Hematopoietic multipotent progenitor cell treated with erythropoietin and hydrocortisone succinate and interleukin-3 and kit ligand, for 8 days (in vitro differentiated cells): ENCODE measurements at places on chromosomes 4 and X.

GRCh38 chr4:14768449-14768848 is 233.8 kb upstream of the CPEB2 start:
- DNase-seq: no peak

DNA sequence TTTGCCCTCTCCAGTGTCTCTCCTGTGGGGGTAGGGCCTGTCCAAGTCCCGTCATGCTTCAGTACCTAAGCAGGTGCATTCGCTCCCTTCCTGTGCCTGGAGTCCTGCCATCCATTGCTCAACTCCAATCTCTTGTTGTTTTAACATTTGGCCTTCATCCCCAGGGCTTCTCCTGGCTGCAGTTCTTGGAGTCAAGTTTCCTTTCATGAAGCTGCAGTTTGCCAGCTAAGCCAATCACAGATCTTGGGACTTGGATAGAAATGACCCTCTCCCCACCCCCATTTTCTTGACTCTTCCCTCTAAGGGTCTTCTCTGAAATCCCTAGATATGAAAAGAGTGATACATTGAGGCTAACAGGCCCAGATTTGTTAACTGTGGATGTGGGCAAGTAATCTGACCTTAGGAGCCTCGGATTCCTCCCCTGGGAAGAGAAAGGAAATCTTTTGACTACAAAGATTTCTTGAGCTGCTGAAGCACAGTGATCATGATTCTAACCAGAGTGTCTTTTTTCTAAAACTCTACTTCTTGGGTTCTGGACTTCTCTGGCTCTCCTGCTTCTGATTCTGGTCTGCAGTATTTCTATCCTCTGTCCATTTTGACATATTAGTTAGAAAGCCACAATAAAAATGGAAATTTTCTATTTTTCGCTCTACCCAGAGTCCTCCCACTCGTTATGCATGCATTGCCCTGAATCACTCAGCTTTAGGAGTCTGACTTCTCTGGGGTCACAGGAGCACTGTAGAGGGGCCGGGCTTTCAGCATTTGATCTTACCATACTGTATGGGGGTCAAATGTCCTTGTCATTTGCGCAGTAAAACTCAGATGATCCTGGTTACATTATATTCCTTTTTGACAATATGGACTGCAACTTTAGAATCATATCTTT is 61.0 kb downstream of the CHRNA9 start:
- no peak for DNase-seq

- no peak for DNase-seq
Observed at GRCh38 chr4:37981844-37982720, 21.9 kb downstream of the PTTG2 start.

DNA sequence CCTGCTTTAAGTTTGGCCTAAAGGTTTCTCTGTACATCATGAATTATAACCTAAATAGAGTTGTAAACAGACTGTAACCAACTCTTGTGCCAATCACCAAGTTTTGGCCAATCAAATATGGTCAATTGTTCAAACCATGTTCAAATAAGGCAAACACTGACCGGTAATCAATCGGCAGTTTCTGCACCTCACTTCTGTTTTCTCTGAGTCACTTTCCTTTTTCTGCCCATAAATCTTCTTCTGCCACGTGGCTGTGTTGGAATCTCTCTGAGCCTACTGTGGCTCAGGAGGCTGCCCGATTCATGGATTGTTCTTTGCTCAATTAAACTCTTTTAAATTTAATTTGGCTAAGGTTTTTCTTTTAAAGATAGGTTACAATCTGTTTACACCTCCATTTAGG is 16.5 kb upstream of the ENPP6 start:
- DNase-seq: no peak

GRCh38 chrX:14528629-14529289 is 577 bp upstream of the GLRA2 start:
- peak; percentile 34 for DNase-seq

- no peak for DNase-seq
Observed at GRCh38 chr4:48022192-48022799, 5.7 kb downstream of the NIPAL1 start.

DNA sequence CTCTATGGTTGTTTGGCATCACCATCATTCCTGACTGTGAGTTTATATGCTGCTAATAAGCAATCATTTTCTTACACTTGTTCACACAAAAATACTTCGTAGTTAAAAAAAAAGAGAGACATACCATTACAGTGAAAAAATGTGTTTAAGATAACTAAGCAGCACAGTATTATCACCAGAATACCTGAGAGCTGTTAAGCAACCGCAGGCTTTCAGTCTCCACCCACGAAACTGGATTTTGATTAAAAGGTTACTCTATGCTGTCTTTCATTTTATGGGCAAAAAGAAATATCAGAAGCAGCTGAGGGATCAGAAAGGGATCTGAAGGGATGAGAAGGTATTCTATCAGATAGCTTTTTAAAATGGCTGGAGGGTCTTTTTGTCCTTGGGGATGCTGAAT is 148.3 kb downstream of the NEK1 start:
- no peak for DNase-seq

GRCh38 chrX:149511081-149511480 is 6.0 kb upstream of the IDS start:
- no peak for DNase-seq

GRCh38 chrX:51461053-51462044 is 35.0 kb downstream of the NUDT11 start:
- DNase-seq: peak; percentile 18

DNA sequence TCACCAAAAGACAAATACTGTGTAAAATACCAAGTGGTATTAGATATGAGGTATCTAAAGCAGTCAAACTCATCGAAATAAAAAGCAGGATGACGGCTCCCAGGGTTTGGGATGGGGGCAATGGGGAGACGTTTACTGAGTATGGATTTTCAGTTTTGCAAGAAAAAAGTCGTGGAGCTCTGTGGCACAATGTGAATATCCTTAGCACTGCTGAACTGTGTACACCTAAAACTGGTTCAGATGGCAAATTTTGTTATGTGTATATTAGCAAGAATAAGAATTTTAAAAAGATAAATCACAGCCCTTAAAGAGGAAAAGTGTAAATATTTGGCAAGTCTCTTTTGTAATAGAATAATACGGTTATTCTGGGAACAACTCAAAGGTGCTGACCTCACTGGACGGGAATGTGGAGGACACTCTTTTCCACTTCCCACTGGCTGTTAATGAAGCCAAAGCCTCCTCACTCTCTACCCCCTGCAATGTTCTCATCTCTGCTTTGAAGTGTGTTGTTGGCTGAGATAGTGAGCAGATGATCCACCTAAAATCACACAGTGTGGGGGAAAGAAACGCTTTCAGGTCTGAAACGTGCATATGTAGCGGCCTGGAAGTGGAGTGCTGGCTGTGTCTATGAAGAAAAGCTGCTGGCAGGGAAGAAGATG is 49.2 kb downstream of the SEL1L3 start:
- no peak for DNase-seq

DNA sequence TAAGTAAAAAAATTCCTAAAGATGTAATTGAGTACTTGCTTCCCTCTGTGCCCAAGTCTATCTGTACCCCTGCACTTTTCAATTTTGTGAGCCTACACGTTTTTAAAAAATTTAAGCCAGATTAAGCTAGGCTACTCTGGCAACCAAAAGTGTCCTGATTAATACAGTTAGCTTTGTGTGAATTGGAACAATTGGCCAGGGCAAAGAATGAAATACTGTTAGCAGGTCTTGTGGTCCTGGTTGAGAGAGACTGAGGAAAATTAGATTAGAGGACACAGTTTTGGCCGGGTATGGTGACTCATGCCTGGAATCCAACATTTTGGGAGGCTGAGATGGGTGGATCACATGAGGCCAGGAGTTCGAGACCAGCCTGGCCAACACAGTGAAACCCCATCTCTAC is 293.3 kb downstream of the RAPGEF2 start:
- DNase-seq: no peak

GRCh38 chr4:88178626-88179231 is 20.3 kb upstream of the ABCG2 start:
- DNase-seq: no peak

GRCh38 chr4:5940470-5941203 is 47.8 kb upstream of the CRMP1 start:
- no peak for DNase-seq

GRCh38 chr4:1658146-1658545 is 26.0 kb downstream of the FAM53A start:
- no peak for DNase-seq

GRCh38 chrX:48599341-48599740 is 2.0 kb downstream of the WDR13 start:
- no peak for DNase-seq

DNA sequence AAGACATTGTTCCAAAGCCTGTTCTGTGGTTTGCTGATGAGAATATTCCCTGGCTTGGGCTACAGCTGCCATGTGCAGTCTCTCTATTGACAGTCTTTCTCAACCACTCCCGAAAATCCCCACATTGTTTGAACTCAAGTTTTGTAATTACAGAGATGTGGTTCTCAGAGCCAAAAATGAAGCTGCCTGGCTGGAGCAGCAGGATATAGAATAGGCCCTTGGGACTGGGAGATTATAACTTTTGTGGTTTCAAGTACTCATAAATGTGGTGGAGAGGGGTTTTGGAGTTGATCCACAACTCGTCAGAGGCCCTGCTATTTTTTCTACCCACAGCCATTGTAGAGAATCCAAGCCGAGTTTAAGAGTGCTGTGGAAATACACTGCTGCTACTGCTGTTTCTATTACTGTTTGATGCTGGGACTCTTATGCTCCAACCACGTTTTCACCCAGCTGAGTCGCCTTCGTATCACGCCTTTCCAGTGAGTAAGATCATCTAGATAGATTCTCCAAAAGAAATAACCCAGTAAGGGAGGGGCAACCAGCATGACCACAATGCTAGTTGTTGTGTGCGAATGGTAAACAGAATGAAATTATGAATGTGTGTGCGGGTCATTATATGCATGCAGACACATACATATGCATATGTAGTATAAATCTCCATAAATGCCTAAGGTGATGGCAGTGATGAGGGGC is 57.1 kb upstream of the ATXN3L start:
- peak; percentile 2 for DNase-seq

- DNase-seq: no peak
Observed at GRCh38 chr4:127668770-127669169, 36.0 kb downstream of the INTU start.

DNA sequence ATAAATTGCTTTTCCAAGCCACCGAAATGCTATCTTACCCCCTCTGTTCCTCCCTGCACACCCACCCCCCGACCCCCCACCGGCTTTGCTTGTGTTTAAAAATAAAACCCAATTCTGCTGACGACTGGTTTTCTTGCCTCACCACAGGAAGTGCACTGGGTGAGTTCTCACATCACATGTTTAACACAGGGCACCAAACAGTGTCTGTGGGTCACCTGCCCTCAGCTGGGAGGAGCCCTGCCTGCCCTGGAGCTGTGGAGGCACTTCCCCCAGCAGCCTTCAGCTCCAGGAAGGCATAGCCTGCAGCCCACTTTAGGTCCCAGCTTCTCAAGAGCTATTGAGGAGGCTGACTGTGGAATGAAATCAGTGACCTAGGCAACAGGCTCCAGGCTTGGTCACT is 8.8 kb downstream of the TMEM255A start:
- no peak for DNase-seq

DNA sequence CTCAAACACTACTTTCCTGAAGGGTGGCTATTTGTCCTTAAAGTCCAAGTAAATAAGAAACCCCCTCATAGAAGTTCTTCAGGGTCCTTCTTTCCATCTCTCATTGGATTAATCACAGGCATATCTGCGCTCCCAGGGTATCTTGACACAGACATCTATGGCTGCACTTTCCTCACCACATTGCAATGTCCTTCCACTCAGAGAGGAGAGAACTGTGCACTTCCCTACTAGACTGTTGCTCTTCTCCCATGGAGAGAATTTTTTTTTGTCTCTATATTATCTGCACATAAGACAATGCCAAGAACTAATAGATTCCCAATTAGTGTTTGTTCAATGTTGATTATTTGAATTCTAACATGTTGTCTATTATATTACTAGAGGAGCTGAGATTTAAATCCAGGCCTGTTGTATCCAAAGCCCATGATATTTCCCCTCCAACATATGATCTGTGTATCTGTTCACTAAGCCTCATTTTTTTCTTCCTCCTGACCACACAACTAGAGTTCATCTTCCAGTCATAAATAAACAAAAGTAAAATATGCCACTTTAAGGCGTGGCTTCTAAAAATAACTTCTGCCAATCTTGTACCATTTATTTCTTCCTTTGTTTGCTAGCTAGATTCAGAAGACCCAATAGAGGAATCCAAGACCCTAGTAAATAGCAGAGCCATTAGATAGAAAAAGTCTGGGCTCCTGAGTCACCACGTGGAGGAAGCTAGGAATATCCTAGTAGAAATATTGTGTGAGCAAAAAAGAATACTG is 61.5 kb upstream of the FAM241A start:
- DNase-seq: no peak

DNA sequence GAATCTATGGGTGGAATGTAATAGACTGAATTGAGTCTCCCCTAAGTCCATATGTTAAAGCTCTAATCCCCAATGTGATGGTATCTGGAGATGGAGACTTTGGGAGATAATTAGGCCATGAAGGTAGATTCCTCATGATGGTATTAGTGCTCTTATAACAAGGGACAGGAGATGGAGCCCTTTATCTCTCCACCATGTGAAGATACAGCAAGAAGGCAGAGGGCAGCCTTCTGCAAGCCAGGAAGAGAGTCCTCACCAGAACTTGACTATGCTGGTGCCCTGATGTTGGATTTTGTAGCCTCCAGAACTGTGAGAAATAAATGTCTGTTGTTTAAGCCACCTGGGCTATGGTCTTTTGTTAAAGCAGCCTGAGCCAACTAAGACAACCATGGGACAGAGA is 76.4 kb upstream of the F8A3 start:
- peak; percentile 17 for DNase-seq

- no peak for DNase-seq
Observed at GRCh38 chr4:177220376-177220775, 89.3 kb upstream of the NEIL3 start.

- DNase-seq: no peak
Observed at GRCh38 chr4:163485589-163485988, 8.9 kb upstream of the TMA16 start.

GRCh38 chr4:26459054-26459755 is 31.1 kb downstream of the CCKAR start:
- peak; percentile 64 for DNase-seq

DNA sequence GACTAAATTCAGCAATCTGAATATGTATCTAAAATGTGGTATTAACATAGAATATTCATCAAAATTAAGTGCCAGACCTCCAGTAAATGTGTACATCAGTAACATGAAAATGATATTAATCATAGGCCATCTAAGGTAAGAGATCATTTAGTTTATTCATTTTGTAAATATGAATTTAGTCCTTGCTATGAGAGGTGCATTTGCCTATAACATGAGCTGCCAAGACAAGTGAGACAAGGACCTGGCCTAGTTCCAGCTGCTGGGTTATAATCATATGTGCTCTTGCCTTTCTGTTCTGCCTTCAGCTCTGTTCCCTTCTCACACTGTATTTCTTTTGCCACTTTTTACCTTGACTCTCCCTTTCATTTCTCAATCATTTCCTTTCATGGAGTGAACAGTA is 160.0 kb downstream of the STIM2 start:
- no peak for DNase-seq

DNA sequence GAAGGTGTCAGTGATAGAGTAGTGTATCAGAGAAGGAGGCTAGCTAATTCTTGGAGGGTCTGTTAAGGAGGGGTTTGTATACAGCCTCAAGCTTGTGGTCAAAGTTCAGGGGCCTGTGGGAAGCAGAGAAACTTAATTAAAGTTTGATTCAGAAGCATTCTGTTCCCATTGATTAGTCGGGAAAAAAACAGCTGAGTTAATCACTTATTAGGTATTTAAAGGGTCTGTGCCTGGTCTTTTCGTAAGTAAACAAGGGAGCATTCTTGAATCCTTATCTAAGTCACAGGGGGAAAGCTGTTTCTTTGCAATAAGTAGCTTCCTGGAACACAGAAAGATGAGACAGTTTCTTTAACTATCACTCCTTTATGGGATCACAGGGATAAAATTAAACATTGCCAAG is 492.1 kb downstream of the PCDH10 start:
- no peak for DNase-seq
